ENCODE measurements at places on chromosomes 7 and 10.

DNA sequence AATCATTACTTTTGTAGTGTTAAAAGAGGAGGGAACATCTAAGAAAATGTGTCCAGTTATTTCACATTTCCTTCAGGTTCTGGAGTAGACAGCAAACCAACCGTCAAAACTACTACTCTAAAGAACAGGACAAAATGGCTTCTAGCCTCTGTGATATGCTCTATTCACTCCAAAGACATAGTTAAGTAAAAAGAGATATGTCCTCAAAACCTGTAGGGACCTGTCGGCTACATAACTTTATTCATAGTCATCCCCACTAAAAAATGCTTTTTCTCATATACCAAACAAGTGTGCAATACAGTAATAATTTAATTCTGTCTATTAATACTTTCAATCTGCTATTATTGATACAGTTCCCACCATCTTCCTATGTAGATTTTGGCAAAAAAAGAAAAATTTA lies 642.8 kb upstream of the LRRTM3 start:
- DNase-seq, result no peak

- no peak for DNase-seq
These were observed 128.1 kb downstream of the JMJD1C start for GRCh38 chr10:63337455-63338251.

DNA sequence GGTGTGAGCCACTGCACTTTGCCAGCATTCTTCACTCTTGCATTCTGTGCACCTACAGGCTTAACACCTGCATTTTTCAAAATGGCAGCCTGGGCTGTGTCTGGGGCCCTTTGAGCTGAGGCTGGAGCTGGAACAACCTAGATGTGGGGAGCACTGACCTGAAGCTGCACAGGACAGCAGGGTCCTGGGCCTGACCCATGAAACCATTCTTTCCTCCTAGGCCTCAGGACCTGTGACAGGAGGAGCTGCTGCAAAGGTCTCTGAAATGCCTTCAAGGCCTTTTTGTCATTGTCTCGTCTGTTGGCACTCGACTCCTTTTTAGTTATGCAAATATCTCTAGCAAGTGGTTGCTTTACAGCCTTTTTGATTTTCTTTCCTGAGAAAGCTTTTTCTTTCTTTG lies 82.3 kb downstream of the INPP5A start:
- no peak for DNase-seq

- peak; percentile 64 for DNase-seq
These were observed 3.3 kb downstream of the MAPK8 start for GRCh38 chr10:48309711-48310226.

- DNase-seq, result no peak
These were observed 52.1 kb upstream of the STK17A start for GRCh38 chr7:43530553-43531410.

- no peak for DNase-seq
These were observed 101.9 kb downstream of the ELMO1 start for GRCh38 chr7:37346761-37347160.

GRCh38 chr7:101169838-101170551 lies 4.6 kb upstream of the VGF start:
- peak; percentile 84 for DNase-seq

DNA sequence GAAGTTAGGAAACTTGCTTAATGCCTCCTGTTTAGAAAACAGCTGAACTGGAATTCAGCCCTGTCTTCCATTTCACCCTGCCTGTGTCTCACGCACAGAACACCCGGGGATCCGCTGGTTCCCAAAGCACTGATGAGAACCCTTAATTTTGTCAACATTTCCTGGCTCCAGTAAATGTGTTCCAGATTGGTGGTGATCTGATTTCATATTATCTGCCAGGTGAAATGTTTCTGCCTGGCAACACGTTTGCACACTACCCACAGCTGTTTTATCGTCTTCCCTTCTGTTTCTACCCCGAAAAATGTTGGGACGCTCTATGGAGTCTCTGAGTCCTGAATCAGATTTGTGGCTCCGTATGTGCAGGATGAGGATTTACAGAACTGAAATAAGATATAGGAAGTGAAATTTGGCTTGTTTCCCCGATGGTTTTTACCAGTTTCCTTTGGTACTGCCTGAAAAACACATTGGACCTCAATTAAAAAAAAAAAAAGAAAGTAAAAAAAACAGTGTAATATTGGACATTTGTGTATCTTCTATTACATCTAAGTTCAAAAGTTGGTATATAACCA lies 29.0 kb downstream of the MRC1 start:
- DNase-seq, result no peak

DNA sequence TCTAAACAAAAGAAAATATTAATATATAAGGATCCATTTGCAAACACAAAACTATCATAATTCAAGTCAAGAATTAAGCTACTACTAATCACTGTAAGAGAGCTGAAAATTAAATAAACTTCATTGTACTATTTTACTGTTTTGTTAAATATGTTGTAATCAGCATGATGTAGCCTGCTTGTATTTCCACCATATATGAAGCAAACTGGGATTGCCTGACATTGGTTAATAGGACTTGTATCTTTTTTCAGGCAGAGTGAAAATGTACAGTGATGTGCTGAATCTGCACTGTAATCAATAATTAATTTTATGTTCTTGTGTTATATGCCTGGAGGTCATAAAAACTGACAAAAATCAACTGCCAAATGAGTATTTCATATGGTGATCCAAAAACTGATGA lies 25.4 kb downstream of the TRDMT1 start:
- DNase-seq, result no peak

DNA sequence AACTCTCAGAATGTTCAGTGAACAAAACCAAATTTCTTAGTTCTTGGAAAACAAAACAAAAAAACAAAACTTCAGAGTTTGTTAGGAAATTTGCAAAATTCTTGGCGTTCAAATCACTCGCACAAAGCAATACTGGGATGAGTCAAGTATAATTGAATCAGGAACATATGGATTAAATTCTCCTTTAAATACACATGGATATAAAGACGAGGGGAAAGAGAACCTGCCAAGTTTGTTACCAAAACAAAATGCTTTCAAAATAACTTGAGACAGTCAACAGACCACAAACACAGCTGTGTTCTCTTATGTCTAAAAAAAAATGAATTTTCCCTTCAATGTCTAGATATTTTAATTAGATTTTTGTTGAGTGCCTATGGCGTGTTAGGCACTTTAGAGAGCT lies 93.5 kb upstream of the MPP7 start:
- no peak for DNase-seq

DNA sequence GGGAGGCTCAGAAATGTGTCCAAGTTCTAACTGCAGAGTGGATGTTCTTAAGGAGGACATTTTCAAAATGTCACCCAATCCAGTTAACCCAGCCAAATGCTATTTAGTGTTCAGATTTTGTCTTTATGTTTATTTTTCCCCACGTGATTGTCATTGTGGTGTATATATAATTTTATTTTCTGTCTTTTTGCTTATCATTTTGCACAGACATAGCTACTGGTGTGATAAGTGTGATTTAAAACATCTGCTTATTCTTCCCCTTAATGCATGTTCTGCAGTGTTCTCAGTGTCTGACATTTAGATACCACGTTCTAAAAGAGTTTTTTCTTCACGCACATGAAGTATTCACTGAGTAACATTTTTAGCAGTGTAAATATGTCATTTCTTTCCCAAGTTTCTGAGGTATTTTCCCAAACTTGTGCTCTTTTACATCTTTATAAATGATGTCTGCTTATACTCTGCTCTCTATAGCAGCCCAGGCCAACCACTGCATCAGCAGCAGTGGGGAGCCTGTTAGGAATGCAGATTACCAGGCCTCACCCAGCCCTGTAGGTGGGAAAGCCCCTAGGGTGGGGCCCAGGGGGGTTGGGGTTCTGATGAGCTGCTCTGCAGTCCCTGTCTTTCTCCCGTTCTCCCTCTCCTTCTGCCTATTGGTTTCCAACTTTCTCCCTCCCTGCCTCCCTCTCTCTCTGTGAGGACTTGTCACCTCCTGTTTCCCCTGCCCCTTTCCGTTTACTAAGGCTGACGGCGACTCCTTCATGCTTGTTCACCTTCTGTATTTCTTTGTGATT lies 20.8 kb downstream of the ADCY1 start:
- no peak for DNase-seq

DNA sequence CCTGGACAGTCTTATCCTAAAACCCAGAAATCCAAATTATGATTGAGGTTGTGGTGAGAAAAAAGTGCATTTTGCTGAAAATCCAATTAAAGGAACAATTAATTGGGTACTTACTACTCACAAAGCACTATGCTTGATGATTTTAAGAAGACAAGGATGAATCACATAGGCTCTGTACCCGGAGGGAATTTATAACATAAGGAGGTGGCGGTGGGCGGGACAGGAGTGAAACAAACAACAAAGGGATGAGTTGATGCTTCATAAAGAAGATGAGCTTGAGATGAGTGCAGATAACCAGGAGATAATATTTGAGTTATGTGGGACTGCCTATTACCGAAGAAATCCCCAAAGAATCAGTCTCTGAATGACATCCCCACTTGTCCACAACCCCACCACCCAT lies 171.1 kb upstream of the FZD8 start:
- no peak for DNase-seq

DNA sequence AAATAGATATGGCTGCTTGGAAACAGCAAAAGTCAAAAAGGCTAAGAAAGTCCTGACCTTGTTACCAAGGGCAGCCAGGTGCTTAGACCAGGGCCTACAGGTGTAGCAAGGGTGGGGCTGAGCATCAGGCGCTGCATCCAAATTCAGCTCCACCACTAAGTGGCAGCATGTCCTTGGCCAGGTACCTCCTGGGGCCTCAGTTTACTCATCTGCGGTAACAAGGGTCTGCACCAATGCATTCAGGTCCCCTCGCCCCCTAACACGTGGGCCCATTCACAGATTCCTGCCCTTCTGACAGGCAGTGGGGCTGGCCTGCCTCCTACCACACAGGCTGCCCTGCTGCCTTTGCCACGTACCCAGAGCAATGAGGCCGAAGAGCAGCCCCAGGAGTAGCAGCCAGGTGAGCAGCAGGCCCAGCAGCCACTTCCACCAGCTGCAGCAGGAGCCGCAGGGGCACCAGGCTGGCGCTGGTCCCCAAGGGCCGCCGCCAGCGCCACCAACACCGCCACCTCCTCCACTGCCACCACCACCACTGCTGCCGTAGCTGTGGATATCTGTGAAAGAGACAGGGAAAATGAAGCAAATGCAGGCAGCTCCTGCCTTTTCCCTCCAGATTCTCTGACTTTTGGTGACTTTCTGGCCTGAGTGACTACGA lies 28.9 kb downstream of the COL17A1 start:
- no peak for DNase-seq

GRCh38 chr10:60208676-60209269 lies 180.9 kb downstream of the ANK3 start:
- DNase-seq, result peak; percentile 57

All from astrocyte of the hippocampus (primary cell).